ENCODE measurements at places on chromosomes 16 and 17. TPM values are rescaled to one million over a fixed set of nuclear protein-coding genes. Genes with fewer than 3 reads are reported as not detected.
A peak's percentile ranks its signal among the peaks of the same experiment; 100 is the strongest.

Gene KRT27
- total RNA-seq: 0.21 TPM

Gene NKD1
- 2.5 TPM for total RNA-seq

Gene CD300LB
- not detected for total RNA-seq

Gene KRTAP16-1
- total RNA-seq: not detected

DNA sequence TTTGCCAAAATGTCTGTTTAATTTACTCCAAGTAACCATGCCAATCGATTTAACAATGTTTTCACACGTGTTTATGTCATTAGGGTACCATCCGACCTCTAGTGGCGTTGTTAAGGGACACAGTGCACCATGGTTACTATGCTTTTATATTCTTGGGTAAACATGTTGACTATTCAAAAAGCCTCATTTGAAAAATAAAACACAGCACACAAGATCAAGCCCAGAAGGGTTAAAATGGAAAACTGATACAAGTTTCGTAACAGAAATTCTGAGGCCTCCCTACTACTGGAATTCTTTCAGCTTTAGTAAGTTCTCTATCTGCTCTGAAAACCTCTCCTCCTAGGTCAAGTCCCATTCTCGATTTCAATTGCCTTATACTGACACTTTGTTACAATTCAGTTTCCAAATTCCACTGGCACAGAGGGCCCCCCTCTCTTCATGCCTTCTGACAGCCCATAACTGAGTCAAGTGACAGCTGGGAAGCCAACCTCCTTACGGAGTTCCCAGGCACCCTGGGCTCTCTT lies 2.1 kb downstream of the CFAP20 start:
- DNase-seq: no peak

GRCh38 chr16:14070555-14070876 lies 603 bp upstream of the MRTFB start:
- DNase-seq: no peak

- DNase-seq: peak; percentile 61
These were observed 36.2 kb downstream of the CDRT4 start for GRCh38 chr17:15431196-15431595.

GRCh38 chr16:26680671-26681070 lies 386.1 kb upstream of the C16orf82 start:
- no peak for DNase-seq

- no peak for DNase-seq
These were observed 805 bp upstream of the TANC2 start for GRCh38 chr17:62965174-62965685.

DNA sequence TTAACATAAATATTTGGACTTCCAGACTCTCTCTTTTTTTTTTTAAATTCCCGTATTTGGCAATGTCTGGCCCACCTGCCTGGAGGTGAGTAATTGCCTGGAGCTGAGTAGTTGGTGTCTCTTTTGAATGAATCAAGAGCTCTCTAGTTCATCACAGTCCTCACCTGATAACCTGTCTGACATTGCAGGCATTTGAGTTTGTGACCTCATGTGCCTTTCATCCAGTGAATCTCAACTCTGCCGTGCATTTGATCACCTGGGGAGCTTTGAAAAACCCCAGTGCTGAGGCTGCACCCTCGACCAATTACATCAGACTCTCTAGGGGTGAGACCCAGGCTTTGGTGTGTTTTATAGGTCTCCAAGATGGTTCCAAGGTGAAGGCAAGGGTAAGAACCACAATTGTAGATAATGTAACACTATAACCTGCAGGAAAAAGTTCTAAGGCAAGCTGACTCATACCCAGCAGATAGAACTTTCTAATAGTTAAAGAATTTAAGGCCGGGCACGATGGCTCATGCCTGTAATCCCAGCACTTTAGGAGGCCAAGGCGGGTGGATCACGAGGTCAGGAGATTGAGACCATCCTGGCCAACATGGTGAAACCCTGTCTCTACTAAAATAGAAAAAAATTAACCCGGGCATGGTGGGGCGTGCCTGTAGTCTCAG lies 24.5 kb upstream of the HS3ST2 start:
- no peak for DNase-seq

- no peak for DNase-seq
These were observed 400.1 kb upstream of the ERCC4 start for GRCh38 chr16:13519871-13520270.
